ENCODE measurements at places on chromosomes 6 and 20.

DNA sequence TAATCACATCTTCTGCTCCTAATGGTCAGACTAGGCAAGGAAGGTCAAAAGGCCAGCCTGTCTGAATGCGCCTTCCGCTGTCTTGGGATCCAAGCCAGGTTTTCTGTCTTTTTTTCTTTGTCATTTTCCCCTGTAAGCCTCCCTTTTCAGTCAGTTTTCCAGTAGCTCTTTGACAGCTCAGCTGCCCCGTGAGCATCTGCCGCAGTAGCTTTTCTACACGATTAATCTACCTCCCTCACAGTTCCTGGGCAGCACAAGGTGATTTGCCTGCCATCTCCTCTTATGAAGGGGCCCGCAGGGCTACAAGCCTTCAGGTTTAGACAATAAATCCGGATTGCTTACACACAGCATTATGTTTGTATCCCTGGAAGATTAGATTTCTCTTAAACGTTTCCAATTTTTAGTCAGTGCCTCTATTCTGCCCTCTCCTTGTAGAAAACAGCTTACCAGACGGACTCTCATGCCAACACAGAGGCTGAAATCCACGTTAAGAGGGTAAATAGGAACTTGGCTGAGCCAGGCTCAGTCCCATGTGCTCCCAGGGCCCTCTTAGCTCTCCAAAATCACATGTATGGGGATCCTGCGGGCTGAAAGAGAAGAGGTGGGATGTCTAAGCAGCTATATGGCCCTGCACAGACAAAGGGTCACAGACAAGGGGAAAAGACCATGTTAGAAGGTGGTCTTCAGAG lies 77.2 kb downstream of the LY86 start:
- DNase-seq, result no peak

- DNase-seq, result no peak
Observed at GRCh38 chr6:19354181-19354580, 483.0 kb upstream of the ID4 start.

- no peak for DNase-seq
Observed at GRCh38 chr20:35199740-35200139, 26.8 kb upstream of the MMP24 start.

DNA sequence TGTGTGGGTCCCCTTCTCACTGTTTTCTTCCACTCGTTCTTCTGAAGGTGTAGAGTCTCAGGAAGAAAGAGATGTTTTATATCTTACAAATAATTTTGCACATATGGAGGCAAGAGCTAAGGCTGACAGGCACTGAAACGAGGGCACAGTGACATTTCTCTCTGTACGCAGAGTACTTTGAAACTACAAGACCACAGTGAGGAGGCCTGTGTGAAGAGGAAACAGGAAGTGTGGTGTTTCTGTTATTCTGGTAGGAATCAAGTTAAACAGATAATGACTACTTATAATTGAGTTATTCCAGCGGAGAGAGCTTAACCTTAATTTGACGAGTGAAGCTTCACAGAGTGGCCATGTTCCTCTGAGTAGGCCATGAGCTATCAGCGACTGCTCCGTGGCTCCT lies 4.8 kb downstream of the CDH4 start:
- no peak for DNase-seq

DNA sequence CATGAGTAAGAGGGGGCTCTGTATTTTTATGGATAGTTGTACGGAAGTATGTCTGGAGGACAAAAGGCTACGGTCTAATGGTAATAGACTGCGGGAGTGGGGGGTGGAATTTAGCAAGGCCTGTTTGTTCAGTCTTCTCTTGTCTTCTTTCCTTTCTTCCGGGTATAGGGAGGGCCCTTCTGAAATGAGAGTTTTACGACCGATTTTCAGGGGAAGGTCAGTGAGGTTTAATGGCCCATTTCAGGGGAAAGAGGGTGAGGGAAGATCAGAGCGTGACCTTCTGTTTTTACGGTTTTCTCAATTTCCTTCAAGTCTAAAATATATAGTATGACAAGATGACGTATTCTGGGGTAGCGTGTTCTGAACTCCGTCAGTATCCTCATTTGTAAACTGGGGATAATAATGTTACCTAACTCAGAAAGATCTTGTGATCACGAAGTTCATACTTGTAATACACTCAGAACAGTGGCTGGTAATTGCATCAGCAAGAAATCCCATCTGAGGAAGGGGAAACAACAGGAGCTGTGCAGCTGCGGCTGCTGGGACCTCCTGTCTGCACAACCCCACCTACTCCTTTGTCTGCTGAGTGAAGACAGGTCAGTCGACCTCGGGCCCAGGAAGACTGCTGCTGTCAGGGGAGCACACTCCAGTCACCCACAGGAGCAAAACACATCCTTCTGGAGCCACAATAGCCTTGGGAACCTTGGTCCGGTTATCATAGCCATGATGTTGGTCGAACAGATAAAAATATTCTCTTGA lies 90.4 kb downstream of the MAP3K7 start:
- DNase-seq, result no peak

- no peak for DNase-seq
Observed at GRCh38 chr6:104768906-104769305, 90.8 kb downstream of the HACE1 start.

- DNase-seq, result no peak
Observed at GRCh38 chr6:140344142-140344913, 969.9 kb upstream of the CITED2 start.

GRCh38 chr6:154039231-154039842 lies at the start of gene OPRM1:
Gene OPRM1 (plus strand): TSS chr6:154039240. CDS start chr6:154039545, 305 bp downstream.
- no peak for DNase-seq

DNA sequence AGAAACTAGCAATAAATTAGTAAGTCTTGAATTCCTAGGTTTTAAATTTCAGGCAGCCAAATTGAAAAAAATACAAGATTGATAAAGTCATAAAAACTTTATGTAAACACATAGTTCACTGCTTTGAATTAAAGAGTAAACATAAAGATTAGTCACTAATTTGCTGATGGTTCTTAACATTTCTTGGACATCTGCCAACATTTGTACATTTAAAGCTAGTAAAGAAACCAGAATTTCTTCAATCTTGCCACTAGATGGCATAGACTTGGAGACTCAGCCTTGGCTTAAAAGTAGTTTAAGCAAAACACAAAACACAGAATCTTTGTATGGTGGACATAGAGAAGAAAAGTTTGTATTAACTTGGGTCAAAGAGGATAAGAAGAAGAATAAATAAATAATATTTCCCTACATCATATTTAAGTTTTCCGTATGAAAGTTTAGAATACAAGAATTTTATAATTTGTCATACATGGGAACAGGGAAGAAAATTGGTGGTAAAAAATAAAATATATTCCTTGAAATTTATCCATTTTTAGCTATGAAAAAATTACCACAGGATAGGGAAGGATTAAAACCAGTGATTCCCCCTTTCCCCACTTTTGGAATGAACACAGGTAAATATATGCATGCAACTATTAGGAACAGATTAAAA lies 41.7 kb upstream of the FAM135A start:
- DNase-seq, result no peak

- DNase-seq, result no peak
Observed at GRCh38 chr6:40672087-40672486, 84.9 kb upstream of the LRFN2 start.

- no peak for DNase-seq
Observed at GRCh38 chr6:24356310-24356973, 1.4 kb downstream of the DCDC2 start.

GRCh38 chr6:125252891-125253290 lies 48.9 kb downstream of the HDDC2 start:
- DNase-seq, result no peak

DNA sequence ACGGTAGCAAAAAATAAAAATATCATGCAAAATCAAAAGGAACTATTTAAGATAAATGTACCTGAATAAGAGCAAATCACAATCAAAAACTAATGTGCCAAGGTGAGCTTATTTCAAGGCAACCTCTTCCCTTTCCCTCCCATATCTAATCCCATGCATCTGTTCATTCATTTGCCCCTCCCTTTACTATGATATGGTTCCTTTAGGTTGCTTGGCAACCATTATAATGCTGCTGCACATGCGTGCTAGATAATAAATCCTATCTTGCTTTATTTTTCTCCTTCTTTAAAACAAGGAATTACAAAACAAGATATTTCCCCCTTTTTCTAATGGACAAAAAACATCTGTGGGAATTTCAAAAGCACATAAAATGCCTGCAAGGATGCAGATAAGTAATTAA lies 318.2 kb upstream of the POU3F2 start:
- no peak for DNase-seq

DNA sequence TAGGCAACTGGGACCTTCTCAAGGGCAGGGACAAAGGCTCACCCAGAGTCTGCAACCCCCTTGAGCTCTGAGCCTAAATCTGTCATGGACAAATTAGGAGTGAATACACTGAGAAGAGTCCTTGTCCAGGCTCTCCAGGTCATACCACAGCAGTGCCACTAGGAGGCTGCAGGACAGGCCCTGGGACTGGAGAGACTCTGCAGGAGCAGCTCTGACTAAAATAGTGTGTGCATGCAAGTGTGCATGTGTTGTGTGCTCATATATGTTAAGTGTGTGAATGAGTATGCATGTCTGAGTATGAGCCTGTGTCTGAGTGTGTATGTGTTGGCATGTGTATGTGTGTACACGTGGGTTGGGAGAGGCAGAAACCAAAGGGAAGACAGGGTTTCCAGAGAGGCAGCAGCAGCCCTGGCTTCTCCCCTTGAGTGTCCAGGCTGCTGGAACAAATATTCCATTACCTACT lies 27.1 kb downstream of the MRPL14 start:
- no peak for DNase-seq

- no peak for DNase-seq
Observed at GRCh38 chr20:46088409-46089166, 1.2 kb downstream of the NCOA5 start.

DNA sequence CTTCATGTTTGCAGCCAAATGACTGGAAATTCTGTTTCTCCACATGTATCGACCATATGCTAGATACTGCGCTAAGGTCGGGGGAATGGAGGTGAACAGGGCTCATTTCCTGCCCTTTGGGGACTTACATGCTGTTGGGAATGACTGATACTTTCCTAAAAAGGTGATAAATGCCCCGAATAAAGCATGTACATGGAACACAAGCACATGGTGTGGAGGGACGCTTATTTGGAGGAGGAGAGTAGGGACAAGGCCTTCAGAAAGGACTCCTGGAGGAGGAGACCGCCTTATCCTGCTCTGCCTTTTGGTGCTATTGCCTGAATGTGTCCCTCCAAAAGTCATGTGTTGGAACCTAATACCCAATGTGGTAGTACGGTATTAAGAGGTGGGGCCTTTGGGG lies 344.5 kb downstream of the PRL start:
- DNase-seq, result no peak

DNA sequence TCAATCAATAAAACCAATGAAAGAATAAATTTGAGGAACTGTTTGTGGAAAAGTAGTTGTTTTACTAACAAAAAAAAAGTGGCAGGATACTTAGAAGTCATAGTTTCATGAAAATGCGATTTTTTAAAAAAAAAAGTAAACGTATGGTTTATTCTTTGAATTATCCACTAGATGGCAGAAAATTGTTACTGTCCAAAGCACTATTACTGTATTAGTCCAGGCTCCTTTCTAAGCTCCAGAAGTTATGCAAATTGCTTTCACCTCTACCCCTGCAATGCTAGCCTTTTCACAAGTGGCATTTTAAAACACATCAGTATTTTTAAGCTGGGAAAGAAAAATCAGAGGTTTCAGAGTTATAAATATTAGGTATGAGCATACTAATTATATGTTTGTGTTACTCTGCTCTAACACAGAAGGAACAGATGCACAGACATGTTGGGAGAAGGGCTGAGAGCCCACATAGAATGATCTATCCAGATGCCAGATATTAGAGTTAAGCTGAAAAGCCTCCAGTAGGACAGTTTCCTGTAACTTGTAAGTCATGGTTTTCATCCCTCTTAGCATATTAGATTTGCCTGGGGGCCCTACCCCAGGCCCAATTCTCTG lies 63.9 kb downstream of the FHL5 start:
- DNase-seq, result no peak

DNA sequence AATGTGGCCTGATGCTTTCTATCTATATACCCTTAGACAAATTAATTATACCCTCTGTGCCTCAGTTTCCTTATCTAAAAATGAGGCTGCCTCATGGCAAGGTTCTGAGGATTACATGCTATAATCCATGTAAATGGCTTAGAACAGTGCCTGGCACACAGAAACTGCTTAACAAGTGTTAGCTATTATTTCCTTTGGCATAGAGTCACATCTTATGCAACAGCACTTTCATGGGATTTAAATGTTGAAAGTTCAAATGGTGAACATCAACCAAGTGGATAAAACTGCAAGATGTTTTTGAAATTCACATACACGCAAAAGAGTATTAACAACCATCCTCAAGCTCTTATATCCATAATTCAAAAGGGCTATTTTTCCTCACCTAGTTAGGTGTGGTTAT lies 202.8 kb upstream of the JAG1 start:
- no peak for DNase-seq

All from stimulated activated naive CD4-positive, alpha-beta T cell treated with Interleukin-2 at 50 U/mL for 16 hours (primary cell).